ENCODE measurements at places on chromosomes 3 and 15.
A peak's percentile ranks its signal among the peaks of the same experiment; 100 is the strongest.

DNA sequence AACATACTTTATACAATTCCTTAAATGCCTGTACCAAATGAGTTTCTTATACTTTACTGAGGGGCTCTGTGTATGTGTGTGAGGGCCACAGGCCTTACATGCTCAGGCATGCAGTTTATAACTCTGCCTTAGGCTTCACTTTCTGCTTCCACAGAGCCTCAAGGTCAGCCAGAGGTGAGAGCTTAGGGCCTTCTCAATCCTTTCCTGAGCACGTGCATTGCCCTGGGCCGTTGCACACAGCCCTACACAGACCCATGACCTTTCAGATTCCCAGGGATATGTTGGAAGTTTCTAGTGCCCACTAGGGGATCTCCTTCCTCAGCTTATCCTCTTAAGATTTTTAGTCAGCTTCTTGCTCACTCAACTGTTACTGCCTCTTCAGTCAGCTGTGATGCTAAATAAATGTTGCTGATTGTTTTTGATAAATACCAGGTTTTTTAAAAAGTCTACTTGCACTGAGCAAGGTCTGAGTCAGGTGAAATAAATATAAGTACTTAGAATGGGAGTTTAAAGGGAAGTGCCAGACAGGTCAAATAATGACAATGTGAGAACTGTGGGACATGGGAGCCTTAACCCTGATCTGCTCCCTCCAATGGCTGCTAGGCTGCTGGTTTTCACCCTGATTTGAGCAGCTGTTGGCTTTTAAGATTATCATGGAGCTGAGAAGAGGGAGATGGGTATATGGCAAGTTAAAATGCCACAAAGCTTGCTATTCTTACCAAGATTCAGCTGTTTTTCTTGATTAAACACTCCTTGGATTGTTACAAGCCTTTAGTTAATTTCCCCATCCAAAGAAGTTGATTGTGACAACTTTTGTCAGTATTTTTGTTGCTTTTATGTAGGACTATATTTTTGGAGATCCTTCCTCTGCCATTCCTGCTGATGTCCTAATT lies 169.5 kb downstream of the PLD1 start:
- DNase-seq: no peak

- DNase-seq: no peak
These were observed 1.8 kb downstream of the EPM2AIP1 start for GRCh38 chr3:36991147-36991546.

DNA sequence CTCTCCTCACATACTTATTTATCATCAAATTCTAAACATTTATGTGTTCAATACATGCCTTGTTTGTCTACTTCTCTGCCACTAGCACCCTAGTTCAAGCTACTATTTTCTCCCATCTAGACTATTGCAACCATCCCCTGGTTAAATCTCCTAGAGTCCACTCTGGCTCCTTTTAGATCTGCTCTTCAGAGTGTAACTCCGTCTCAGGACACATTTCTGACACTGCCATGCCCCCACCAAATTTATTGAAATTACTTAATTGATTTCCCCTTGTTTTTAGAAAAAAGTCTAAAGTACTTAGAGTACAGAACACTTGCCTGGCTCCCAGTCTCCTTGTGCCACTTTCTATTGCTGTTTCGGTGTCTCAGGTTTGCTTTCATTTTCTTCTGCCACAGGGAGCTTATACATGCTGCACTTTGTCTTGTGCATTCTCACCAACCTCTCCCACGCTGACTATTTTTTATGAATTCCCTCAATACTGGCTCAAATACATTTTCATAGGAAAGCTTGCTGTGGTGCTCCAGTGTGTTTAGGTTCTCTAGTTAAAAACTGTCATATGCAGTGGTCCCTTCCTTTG lies 792.3 kb downstream of the DIPK2A start:
- no peak for DNase-seq

GRCh38 chr15:43232289-43232874 lies 11.6 kb upstream of the EPB42 start:
- no peak for DNase-seq

DNA sequence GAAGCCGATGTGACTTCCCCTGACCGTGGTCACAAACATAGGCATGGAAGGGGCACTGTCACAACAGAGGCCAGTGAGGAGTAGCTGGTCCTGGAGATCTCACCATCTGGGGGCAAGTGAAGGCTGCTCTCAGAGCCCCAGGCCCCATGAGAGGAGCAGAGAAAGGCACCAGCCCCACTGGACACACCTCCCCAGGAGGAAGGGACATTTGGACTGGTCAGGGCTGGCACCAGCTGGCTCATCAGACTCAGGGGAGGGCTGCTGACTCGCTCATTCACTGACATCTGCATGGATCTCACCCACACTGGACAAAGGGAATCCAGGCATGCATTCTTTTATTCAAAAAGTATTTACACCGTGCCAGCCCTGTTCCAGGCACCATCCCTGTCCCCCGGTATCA lies 26.8 kb downstream of the ESYT3 start:
- no peak for DNase-seq

DNA sequence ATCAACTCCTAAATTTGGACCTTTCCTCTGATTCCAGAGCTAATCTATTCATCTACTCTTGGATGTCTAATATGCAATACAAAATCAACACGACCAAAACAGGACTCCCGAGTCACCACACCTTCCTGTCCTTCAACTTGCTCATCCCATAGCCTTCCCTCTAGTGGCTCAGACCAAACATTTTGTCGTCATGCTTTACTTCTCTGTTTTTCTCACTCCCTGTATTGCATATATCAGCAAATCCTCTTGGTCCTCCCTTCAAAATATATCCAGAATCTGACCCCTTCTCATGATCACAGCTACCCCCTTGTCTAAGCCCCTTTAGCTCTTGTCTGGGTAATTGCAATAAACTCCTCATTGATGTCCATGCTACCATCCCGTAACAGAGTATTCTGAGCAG lies 30.5 kb upstream of the DCP1A start:
- DNase-seq: no peak

DNA sequence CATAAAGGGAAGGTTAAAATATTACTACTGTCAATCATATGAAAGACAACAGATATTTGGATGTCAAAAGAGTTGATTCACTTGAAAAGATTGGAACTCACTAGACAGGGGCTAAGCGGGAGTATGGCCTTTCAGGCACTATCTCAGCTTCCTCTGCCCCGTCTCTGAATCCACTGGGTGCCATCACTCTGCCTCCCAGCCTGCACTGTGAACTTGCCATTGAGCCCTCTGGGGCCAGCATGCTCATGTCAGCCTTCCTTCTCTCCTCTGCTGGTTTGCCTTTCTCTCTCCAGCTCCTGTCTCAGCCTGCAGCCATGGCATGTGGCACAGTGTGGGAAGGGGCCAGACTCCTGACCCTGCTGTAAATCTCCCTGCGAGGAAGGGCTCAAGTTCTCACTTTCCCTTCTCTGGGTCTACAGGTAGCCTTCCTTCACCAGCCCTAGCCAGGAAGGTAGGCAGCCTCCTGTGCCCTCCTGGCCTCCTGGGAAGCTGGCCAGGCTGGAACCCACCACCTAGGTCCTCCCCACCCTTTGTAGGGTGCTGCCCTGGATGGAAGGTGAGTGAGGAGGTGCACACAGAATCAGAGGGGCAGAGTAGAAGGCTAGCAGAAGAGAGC lies 54.0 kb upstream of the SLCO2A1 start:
- DNase-seq: no peak

GRCh38 chr3:50436114-50436674 lies 67.2 kb downstream of the CACNA2D2 start:
- peak; percentile 58 for DNase-seq

Data from activated CD4-positive, CD25-positive, alpha-beta regulatory T cell treated with anti-CD3 and anti-CD28 coated beads, Interleukin-2, amount 50 U/mL, for 16 hours (primary cell).